MCF 10A (cell line): ENCODE measurements at places on chromosomes 4 and X. TPM values are rescaled to one million over a fixed set of nuclear protein-coding genes. Genes with fewer than 3 reads are reported as not detected.

Gene ATP11C
- total RNA-seq = 19.0 and 19.5 TPM in 2 replicates

Gene DCAF8L2
- total RNA-seq = not detected in 2 replicates

Gene MAGEB1
- total RNA-seq = not detected in 2 replicates

Gene CSAG2
- not detected in 2 replicates for total RNA-seq

Gene MAGIX
- 0.52 and 0.84 TPM in 2 replicates for total RNA-seq

Gene RGN
- total RNA-seq = not detected in 2 replicates

Gene EREG
- 28.3 and 34.0 TPM in 2 replicates for total RNA-seq

Gene SPARCL1
- total RNA-seq = not detected in 2 replicates

Gene PNMA6A
- not detected in 2 replicates for total RNA-seq

Gene IL9R
- 0.23 TPM in 1 of 2 replicates, not detected in the other for total RNA-seq

Gene FAM9C
- total RNA-seq = not detected in 2 replicates

Gene TAF7L
- 0.21 TPM in 1 of 2 replicates, not detected in the other for total RNA-seq

Gene MAGEA10
- not detected in 2 replicates for total RNA-seq
